ENCODE measurements at places on chromosomes 6 and 20. TPM values are rescaled to one million over a fixed set of nuclear protein-coding genes. Genes with fewer than 3 reads are reported as not detected.

KIFC1 gene
- 4.1 TPM for total RNA-seq

PSMB1 gene
- 220 TPM for total RNA-seq

NKX2-2 gene
- 0.41 TPM for total RNA-seq

CCDC170 gene
- total RNA-seq = 0.41 TPM

PLEKHG1 gene
- total RNA-seq = 9.0 TPM

CRISP3 gene
- under 0.01 TPM for total RNA-seq

DNA sequence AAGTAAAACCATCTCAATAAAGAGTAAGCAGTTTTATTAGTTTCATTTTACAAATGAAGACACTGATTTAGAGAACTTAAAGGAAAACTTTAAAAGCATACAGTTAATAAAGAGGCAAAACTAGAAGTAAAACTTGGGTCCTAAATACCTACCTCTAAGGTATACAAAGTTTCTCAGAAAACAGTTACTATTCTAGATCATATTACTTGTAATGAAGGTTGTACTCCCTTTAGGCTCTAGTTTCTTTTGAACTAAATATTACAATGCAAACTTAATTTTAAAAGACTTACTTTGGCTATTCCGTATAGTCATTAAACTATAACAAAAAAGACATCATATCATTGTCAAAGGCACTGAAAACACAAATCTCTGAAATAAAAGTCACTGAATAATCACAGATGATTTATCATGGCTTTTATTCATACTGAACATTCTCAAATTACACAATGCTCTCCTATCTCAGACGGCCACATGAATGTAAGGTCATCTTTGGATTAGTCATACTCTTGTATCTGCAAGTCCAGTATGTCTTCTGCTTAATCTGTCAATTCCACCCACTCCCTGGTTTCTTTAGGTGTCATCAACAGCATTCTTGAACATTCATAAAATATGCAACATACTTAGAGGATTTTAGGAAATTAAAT, 361.6 kb upstream of the RUNX2 start:
- no peak for DNase-seq

DNA sequence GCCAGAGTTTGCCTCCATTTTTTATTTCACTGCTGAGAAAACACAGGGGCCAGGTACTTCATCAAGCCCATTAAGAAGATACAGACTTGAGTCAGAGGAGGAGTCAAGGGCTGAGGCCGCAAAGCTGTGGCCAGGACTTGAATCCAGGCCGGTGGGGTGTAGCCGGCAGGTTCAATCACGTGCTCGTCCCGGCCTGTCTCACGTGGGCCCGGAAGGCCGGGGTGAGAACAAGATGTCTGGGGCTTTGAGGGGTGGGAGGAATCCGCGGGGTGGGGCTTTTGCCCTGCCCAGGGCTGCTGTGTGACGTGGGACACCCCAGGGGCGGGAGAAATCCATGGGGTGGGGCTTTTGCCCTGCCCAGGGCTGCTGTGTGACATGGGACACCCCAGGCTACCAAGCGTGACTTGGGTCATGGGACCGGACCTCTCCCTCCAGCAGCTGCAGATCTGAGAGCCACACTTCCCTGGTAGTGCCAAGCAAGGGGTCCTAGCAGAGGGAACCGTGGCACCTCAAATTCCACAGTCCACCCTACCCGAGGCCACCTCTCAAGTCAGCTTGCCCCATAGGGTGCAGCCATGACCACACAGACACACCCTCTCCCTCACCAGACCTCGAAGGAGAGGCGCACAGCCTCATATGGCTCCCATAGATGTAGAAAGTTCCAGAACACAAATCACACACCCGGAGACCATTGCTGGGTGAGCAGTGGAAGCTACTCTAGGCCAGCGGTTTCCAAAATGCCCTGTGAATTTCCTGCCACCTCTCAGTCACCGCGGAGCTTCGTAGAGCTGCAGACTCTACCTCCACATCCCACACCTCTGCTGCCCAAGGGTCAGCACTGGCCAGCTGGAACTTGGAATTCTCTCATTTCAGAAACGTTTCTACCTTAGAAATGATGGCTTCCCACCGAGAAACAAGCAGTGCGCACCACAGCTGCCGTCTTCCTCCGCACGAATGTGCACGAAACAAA, 156.1 kb downstream of the DLL1 start:
- DNase-seq = no peak

- no peak for DNase-seq
These were observed 372.0 kb downstream of the PREX1 start for GRCh38 chr20:48455651-48456365.

DNA sequence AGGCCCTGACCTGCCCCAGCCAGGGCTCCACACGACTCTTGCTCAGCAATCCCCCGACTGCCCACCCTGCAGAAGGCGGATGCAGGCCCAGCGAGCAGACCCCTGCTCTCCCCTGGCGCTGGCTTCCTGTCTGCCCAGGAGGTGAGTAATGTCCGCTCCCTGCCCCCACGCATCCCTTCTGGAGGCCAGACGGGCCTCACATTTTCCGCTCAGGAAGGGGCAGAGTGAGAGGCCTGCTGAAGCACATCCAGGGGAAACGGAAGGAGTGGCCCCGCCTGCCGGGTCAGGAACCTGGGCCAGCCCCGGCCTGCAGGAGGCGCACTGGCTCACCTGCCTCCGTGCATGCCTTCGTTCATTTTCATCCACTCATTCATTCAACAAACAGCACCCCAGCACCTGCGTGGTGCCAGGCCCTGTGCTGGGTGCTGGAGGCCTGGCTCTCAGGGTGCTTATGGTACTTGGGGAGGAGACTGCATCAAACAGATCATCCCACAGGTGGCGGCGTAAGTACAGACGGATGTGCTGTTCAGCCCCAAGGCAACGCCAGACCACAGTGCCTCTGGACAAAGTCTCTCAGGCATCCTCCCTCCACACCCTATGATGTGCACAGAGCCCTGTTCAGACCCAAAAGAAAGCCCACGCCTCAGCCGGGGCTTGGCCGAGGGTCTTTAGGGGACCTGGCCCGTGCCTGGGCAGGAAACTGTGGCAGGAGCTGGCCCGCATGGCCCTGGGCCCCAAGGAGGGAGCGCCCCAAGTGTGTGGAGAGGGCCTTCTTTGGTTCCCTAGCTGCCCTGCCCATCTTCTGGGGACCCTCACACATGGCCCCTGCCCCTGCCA, 112.1 kb downstream of the ASXL1 start:
- DNase-seq = no peak

- DNase-seq = no peak
These were observed 461.0 kb downstream of the PKHD1 start for GRCh38 chr6:51626391-51626790.

DNA sequence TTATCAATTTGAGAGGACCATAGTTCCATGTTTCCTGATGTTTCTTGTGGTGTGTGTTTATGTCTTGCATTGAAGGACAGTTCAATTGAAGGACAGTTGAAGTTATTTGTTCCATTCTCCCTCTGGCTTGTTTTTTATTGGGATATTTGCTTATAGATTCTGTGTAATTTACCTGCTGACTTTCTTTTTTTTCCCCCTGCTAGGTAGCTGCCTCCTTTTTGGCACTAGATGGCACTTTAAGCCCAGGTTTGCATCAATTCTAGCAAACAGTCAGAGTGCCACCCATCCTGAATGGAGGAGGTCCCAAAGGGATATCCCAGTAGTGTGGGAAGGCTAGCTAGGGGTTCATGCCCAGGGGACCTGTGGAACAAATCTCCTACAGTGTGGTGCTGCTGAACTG, 78.1 kb downstream of the CFAP61 start:
- DNase-seq = no peak

- DNase-seq = no peak
These were observed 30.9 kb upstream of the NEDD9 start for GRCh38 chr6:11263291-11263775.

- DNase-seq = no peak
These were observed 16.6 kb upstream of the FBXO9 start for GRCh38 chr6:53048431-53049195.

GRCh38 chr6:118529756-118530155, 18.3 kb upstream of the PLN start:
- DNase-seq = no peak

- peak; percentile 40 for DNase-seq
These were observed 40.4 kb upstream of the NAA20 start for GRCh38 chr20:19976595-19977372.

DNA sequence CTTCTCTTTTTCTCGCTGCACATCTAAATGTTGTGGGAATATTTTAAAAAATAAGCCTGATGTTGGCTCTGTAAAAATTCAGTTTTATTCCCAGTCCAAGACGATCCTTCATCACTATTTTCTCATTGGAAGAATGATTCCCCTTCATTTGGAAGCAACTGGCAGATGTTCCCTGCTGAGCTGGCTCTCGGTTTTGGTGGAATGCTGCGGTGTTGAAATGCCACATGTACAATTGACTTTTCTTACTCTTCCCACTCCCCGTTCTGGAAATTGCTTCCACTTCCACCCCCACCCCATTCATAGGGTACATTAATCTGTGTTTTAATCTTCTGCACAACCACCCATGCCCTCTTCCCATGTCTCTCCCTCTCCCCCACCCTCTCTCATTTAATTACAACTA, 496.3 kb upstream of the MAP3K7 start:
- DNase-seq = no peak

- DNase-seq = no peak
These were observed 6.7 kb downstream of the TCEA2 start for GRCh38 chr20:64069614-64070243.
